ENCODE measurements at places on chromosomes 11 and 22.
A peak's percentile ranks its signal among the peaks of the same experiment; 100 is the strongest.

DNA sequence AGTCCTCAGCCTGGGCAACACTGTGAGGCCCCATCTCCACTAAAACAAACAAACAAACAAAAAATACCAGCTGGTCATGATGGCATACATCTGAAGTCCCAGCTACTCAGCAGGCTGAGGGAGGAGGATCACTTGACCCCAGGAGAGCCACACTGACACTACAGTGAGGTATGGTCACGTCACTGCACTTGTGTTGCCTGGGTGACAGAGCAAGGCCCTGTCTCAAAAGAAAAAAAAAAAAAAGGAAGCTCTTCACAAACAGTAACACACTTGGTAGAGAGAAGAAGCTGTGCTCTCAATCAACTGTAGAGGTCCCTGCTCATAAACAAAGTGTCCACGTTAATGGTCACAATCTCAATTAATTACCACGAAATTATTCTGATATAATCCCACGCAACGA, 401.6 kb upstream of the CCDC90B start:
- no peak for DNase-seq

GRCh38 chr11:10758957-10759356, 7.9 kb downstream of the CTR9 start:
- DNase-seq = no peak

- DNase-seq = no peak
These were observed 180.6 kb upstream of the ARHGAP20 start for GRCh38 chr11:110892741-110893285.

GRCh38 chr11:12292766-12293165, 84.6 kb upstream of the PARVA start:
- DNase-seq = no peak

DNA sequence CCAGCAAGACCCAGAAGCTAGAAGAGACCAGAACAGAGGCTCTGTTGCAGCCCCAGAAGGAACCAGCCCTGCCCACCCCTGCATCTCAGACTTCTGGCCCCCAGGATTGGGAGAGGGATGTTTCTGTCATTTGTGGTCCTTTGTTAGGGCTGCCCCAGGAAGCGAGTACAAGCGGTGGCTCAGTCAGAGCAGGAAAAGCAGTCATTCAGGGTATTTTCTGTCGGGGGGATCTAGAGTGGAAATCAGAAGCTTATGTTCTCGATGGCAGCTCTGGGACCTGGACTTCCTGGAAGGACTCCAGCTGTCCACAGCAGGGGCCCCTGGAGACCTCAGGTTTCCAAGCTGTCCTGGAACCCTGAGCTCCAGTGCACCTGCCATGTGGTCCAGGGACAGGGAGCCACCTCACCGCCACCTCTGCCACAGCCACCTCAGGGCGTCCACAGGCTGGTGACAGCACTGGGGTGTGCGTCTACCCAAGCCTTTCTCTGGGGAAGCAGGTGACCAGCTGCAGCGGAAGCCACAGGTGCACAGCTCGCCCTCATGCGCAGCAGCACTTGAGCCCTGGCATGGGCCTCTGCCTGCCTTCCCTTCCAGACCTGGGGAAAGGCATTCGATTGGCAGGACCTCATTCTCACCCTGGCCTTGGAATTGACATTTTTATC, 2.6 kb downstream of the KRTAP5-5 start:
- no peak for DNase-seq

DNA sequence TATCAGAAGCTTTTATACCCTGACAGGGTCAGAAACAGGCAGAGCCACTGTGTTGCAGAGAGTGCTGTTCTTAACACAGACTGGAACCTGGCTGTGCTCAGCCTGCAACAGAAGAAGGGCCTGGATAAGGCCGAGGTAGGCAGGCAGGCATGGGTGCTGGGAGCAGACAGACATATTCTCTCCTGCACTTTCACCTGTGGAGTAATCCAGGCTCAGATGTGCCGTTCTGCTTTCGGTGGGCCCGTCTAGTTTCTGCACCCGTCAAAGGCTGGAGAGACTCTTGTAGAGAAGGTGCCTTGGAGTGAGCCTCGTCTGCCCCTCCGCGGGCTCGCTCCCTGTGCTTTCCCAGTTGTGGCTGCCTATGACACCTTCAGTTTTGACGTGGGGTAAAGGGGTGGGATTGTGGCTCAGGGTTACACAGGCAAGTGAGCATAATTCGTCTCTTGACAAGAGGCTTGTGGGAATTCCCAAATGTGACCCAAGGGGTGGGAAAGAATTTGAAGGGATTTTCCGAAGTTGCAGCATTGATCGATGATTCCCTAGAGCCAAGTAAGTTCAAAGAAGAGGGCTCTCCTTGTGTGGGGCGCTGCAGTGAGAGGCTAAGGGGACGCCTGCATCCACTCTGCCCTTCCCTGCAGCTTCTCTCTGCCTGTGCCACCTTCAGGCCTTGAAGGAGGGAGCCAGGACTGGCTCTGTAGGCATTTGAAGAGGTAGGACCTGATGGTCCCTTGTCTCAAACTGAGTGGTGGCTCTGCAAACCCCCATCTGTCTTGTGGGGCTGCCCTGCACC, 16.2 kb upstream of the ST3GAL4 start:
- DNase-seq = no peak

DNA sequence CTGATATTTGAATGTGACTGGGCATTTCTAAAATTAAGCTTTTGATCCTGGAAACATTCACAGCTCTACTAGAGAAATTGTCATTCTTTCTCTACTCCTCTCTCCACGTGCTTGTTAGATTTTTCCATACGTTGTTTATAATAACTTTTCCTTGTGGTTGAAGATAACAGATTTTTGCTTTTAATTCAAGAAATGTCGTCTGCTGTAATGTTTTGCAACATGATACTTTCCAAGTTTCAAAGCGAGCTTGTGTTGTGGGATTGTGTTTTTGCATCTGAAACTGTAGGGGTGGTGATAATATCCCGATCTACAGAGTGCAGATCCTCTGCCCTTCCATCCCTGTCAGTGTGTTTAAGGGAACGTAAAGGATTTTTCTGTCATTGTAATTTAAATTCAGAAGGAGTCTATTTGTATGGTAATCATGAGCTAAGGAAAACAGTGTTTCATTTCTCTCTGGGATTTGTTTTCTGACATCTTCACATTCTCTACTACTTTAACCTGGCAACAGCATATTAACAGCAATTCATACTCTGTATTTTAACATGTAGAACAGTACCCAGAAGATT, 321.4 kb downstream of the FAT3 start:
- no peak for DNase-seq

DNA sequence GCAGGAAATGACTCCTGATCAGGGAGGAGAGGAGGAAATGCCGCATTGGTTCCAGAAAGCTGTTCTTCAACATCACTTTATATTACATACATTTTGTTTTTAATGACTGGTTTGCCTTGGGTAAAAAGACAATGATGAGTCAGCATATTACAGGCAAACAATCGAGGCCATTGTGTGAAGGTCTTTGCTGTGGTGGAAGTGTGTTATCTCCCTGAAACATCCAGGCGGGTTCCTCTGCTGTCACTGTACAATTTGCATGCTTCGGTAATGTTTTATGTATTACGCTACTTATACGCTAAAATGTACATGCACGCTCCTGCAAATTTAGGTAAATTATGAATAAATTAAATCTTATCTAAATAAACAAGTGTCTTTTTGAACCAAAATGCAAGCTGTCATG, 161.1 kb downstream of the KIRREL3 start:
- DNase-seq = peak; percentile 81

DNA sequence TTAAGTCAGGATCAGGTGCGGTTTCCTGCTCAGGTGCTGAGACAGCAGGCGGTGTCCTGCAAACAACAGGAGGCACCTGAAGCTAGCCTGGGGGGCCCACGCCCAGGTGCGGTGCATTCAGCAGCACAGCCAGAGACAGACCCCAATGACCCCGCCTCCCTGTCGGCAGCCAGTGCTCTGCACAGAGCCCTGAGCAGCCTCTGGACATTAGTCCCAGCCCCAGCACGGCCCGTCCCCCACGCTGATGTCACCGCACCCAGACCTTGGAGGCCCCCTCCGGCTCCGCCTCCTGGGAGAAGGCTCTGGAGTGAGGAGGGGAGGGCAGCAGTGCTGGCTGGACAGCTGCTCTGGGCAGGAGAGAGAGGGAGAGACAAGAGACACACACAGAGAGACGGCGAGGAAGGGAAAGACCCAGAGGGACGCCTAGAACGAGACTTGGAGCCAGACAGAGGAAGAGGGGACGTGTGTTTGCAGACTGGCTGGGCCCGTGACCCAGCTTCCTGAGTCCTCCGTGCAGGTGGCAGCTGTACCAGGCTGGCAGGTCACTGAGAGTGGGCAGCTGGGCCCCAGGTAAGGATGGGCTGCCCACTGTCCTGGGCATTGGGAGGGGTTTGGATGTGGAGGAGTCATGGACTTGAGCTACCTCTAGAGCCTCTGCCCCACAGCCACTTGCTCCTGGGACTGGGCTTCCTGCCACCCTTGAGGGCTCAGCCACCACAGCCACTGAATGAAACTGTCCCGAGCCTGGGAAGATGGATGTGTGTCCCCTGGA, at the start of gene MYO7A:
Gene MYO7A (plus strand): TSS at position 327 of the 772 bp plus-strand sequence. CDS start 2,389 bp downstream, outside the sequence.
- DNase-seq = peak; percentile 69

- no peak for DNase-seq
These were observed 35.6 kb downstream of the TPBGL start for GRCh38 chr11:75276186-75276585.

- DNase-seq = peak; percentile 86
These were observed 64.4 kb downstream of the CD82 start for GRCh38 chr11:44629732-44630345.

- DNase-seq = no peak
These were observed 16.9 kb downstream of the SCUBE2 start for GRCh38 chr11:9074338-9075029.

DNA sequence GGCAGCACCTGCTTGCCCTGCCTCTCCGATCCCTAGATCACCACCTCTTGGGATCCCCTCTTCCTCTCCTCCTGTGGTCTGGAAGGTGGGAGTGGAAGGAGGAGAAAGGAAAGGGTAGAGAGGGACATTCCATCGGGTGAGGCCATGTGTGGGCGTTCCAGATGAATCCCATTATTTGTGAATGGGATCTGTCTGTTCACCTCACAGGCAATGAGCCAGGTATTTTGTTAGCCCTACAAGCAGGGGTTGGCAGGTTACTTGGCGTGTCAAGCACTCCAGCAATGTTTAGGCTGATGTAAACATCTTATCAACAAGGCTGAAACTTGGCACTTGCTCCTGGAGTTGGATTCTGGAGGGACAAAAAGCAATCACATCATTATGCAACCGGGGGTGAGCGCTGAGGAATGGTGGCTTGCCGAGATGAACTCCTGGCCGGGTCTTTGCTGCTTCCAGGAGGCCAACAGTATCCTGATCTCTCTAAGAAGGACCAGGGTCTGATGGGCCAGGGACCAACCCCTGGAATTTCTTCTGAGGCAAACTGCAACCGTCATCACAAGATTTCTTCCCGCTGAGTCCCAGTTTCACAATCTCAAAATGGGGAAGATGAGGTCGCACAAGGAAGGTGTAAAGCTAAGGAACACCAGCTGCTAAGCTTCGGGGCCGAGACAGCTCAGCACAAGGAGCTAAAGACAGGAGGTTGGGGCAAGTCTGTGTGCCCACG, 7.8 kb downstream of the ADAMTS8 start:
- DNase-seq = no peak

DNA sequence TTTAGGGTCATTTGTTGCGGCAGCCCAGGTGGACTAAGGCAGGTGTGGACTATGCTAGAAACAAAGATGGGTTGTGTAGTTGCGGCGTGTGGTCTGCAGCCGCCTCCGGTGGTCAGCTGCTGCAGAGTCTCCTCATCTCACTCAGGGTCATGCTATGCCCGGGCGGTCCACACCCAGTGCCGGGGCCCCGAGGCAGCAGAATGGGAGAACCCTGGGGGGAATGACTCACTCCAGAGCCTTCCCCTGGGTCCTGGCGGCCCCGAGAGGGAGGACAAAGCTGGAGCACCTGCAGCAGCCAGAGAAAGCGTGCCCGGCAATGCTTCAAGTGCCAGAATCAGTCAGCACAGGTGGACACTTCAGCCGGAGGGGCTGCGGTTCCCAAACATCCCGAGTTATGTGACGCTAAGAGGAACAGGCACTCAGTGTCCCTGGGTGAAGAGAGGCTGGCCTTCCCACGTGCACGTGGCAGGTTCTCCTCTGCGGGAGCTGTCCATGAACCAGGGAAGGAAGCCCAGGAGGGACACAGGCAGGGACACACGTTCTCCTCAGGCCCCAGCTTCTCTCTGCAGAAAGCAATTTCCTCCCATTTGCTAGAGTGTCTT, 289.6 kb upstream of the B3GAT1 start:
- DNase-seq = no peak

DNA sequence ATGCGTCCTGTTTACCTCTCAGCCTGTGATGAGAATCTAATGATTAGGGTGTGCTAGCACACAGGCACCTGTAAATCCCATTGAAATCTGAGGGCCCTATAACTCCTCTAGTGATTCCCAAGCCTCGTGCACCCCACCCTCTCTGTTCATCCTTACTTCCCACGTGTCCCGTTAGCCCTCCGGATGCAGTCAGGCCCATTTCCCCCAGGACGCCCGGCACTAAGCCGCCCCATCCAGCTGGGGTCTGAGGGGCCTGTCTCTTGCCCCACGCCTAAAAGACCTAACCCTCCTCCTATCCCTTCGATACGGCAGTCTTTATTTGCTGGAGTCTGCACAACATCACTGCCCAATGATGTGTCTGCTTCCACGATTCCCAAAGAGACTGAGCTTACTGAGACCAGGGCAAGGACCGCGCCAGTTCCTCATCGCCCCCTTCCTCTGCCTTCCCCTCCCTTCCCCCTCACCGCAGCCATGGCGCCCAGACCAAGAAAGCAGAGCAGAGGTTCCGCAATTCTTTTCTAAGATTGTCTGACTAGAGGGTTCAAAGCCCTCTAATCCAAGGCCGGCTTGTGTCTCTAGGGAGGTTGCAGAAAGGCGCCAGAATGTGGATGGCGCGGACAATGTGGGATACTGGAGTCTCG, 1.1 kb upstream of the FADS2 start:
- no peak for DNase-seq

- no peak for DNase-seq
These were observed 12.9 kb upstream of the GNB1L start for GRCh38 chr22:19867617-19868016.

- no peak for DNase-seq
These were observed 33.5 kb upstream of the FCHSD2 start for GRCh38 chr11:73175551-73176144.

DNA sequence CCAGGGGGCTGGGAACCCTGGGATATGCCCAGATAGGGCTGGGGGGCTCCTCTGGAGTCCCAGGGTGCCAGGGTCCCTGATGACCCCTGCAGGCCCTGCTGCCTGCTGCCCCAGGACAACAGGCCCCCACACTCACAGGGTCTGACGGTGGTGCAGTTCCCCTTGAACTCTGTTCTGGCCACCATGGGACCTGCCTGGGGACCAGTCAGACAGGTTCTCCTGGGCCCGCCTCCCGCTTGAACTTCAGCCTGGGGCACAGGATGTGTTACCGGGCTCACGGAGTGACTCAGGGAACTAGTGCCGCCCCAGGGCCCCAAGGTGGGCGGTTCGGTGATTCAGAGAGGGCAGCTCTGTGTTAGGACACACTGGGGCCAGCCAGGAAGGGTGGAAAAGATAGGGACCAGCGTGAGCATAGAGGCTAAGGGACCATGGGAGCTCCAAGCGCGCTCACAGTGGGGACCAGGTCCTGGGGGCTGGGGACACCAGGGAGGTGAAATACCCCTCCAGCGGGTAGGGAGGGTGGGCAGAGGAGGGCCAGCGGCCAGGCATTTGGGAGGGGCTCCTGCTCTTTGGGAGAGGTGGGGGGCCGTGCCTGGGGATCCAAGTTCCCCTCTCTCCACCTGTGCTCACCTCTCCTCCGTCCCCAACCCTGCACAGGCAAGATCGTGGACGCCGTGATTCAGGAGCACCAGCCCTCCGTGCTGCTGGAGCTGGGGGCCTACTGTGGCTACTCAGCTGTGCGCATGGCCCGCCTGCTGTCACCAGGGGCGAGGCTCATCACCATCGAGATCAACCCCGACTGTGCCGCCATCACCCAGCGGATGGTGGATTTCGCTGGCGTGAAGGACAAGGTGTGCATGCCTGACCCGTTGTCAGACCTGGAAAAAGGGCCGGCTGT, 21.5 kb upstream of the TXNRD2 start:
- DNase-seq = no peak

All from globus pallidus (tissue), 1 donor.